ENCODE measurements at places on chromosomes 5 and 9. TPM values are rescaled to one million over a fixed set of nuclear protein-coding genes. Genes with fewer than 3 reads are reported as not detected.

GABBR2 gene
- total RNA-seq: 0.14 TPM

FOXD4L6 gene
- 0.09 TPM for total RNA-seq

C5orf46 gene
- total RNA-seq: 0.14 TPM

NRG2 gene
- 0.38 TPM for total RNA-seq

OR1Q1 gene
- total RNA-seq: not detected

TMEFF1 gene
- 1.4 TPM for total RNA-seq

TRAF1 gene
- total RNA-seq: 21.7 TPM

FBLL1 gene
- total RNA-seq: 0.14 TPM

ADAMTSL2 gene
- total RNA-seq: 1.7 TPM

ADGRV1 gene
- total RNA-seq: 2.2 TPM

DND1 gene
- total RNA-seq: 0.52 TPM

PCDHB8 gene
- 0.05 TPM for total RNA-seq

IL13 gene
- total RNA-seq: 0.42 TPM

DNA sequence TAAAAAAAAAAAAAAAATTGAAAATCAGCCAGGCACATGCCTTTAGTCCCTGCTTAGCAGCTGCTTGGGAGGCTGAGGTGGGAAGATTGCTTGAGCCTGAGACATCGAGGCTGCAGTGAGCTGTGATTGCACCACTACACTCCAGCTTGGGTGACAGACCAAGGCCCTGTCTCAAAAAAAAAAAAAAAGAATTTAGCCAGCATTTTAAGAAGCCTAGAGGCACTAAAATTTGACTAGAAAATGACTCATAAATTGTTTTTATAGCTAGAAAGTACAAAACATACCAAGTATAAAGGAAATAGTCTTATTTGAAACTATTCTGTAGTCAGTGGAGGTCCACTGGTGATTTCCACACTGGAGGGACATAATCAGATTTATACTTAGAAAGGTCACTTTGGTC, 17.5 kb downstream of the LRRC70 start:
- H3K4me1 ChIP-seq: no peaks in the 10 kb centered on the region
- H3K36me3 ChIP-seq: no peaks in the 10 kb centered on the region
- H3K27ac ChIP-seq: no peak overlapping the region

DNA sequence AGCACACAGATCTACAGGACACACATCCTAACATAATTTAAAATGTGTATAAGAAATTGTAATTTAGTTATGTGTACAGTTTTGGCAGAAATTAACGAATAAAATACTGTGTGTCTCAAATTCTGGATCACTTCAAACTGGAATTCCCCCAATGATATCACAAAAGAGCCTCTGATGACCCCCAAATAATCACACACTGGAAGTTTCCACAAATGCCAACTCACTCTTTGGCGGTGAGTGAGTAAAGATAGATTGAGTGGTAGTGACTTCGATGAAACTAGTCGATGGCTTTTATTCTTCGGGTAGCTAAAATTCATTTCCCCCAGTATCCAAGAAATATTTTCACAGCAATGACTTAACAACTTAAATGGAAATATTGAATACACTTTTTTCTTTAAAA, 2.2 kb downstream of the ZNF366 start:
- H3K27ac ChIP-seq: no peak overlapping the region
- no peak overlapping the region for H3K4me3 ChIP-seq
- DNase-seq: no peak
- H3K4me1 ChIP-seq: peaks cover 3% of the 10 kb centered on the region
- H3K27me3 ChIP-seq: no peaks in the 10 kb centered on the region

DNA sequence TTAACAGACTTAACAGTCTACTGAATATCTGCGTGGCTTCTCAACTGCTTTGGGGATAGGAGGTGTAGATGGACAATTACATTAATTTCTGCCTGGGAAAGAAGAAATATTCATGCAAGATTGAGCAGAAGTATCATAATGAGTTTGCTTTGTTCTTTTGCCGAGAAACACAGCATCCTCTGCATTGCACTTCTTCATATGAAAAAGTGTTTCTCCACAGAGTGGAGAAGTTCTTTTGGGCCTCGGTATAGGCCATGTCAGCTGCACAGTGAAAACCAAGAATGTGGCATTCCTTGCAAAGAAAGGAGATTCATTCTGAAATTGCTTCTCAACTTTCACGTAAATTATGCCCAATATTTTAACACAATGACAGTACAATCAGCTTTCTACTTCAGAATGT, 17.6 kb upstream of the SNX2 start:
- no peaks in the 10 kb centered on the region for H3K36me3 ChIP-seq
- DNase-seq: no peak
- H3K4me3 ChIP-seq: no peak overlapping the region
- H3K4me1 ChIP-seq: no peaks in the 10 kb centered on the region

DNA sequence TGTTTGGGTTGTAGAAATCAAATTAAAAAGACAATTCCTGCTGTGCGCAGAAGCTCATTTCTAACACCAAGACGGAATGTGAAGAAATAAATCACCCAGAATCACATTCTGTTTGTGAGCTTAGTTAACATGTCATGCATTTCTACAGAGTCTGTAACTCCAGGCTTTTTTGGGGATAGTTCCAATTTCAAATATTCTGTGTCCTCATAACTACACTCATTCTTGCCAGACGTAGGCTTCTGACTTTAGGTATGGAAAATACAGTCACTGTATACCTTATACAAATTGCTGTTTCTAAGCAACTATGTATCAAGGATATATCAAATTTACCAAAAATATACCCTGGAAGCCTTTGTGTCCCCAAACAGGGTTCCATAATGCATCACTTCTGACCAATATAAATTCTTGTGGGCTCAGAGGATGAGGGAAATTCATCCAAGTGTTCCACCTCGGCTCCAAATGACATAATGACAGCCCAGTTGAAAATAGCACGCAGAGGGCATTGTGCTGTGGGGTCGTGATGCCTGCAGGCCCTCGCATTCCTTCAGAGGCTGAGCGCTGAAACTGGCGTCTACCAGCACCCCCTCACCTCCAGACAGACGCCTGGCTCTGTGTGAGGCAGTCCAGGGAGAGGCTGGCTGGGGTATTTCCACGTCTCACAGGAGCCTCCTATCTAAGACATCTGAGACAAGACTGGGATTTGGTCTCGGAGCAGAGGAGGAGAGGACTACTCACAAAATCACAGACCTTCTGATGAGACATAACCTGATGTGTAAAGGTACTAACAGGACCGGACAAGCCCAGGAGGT, 79.8 kb downstream of the KLF4 start:
- no peak for DNase-seq
- no peaks in the 10 kb centered on the region for H3K27me3 ChIP-seq
- H3K27ac ChIP-seq: no peak overlapping the region
- no peaks in the 10 kb centered on the region for H3K36me3 ChIP-seq
- no peaks in the 10 kb centered on the region for H3K4me1 ChIP-seq

DNA sequence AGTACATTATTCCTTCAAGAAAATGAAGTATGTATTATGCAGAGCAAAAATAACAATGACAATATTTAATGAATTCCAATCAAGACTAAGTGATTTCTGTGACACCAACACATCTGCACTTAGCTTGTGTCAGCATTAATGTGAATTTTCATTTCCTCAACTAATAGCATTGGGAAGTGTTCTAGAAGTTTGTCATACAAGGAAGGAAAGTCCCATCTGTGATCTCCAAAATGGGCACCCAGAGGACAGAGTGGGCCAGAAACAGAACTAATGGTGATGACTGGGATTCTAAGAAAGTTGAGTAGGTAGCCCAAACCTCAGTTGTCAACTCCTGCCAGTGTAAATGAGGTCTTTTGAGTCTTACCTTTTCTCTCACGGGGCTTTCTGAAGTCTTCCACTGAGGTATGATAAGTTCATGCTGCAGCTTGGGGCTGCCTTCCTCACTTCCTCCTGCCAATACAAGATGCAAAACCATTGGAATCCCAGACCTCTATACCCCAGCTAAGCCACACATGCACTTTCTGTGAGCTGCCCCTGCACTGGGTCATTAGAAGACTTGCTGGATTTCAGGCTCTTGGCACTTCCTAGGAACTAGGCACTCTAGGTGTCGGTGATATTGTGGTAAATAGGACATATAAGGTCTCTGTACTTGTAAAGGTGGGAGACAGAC, 4.9 kb downstream of the ADAM19 start:
- DNase-seq: no peak
- H3K4me1 ChIP-seq: peaks cover 31% of the 10 kb centered on the region
- H3K27me3 ChIP-seq: peaks cover 22% of the 10 kb centered on the region
- no peaks in the 10 kb centered on the region for H3K36me3 ChIP-seq
- no peak overlapping the region for H3K27ac ChIP-seq
- no peak overlapping the region for H3K4me3 ChIP-seq

DNA sequence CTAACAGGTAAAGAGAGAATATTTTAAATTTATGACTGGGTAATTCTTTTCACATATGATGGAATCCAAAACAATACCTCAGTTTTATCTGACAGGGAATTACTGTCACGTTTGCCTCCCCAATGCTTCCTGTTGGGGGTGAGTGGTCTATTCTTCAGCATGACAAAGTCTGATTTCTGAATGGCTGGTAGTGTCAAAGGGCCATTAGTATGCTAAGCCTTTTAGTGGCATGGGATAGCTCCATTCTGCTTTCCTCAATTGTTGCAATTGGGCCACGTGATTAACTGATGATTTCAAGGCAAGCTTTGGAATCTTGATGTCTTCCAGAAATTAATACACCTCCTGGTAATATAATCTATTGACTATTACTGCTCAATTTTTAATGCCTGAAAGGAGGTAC, 14.7 kb upstream of the NDUFS4 start:
- H3K36me3 ChIP-seq: no peaks in the 10 kb centered on the region
- no peaks in the 10 kb centered on the region for H3K27me3 ChIP-seq
- no peak for DNase-seq
- H3K4me3 ChIP-seq: no peak overlapping the region
- H3K4me1 ChIP-seq: no peaks in the 10 kb centered on the region
- no peak overlapping the region for H3K27ac ChIP-seq

- no peaks in the 10 kb centered on the region for H3K4me1 ChIP-seq
- H3K27me3 ChIP-seq: no peaks in the 10 kb centered on the region
- H3K4me3 ChIP-seq: no peak overlapping the region
- H3K27ac ChIP-seq: no peak overlapping the region
- DNase-seq: no peak
- H3K36me3 ChIP-seq: no peaks in the 10 kb centered on the region
These were observed 409.9 kb downstream of the BRINP1 start for GRCh38 chr9:118959366-118959765.

DNA sequence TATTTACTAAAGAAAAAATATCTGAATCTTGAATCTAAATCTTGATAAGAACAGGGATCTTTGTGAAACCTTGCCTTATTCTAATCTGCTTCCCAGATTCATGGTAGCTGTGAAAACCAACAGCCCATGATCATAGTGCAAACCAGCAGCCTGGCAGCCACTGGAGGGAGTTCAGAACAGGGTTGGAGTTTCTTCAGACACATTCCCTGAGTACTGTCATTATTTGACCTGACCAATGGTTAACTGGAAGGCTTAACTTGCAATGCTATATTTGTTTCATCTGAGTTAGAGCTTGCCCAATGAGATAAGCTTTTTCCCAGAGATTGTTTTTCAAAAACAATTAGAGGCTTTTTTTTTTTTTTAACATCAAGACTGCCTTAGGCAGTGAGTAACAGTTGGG, 47.8 kb downstream of the LOX start:
- no peaks in the 10 kb centered on the region for H3K36me3 ChIP-seq
- no peak overlapping the region for H3K4me3 ChIP-seq
- no peak overlapping the region for H3K27ac ChIP-seq
- no peaks in the 10 kb centered on the region for H3K4me1 ChIP-seq
- H3K27me3 ChIP-seq: no peaks in the 10 kb centered on the region
- no peak for DNase-seq

DNA sequence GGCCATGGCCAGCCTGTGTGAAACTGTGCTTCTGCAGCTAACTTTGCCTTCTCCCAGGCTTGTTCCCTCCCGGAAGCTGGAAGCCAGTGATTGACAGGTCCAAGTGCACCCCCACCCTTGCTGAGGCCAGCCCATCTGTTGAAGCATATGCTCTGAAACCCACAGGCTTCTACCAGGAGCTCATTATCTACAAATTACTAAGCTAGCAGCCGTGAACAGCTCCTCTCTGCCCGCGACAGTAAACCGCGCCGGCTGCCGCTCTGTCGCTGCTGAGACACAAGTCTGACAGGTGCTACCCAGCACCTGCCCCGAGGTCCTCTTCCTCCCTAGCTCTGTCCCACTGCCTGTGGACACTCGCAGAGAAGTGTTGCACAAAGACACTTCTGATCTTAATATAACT, 490.9 kb downstream of the GADD45G start:
- no peak overlapping the region for H3K27ac ChIP-seq
- no peak overlapping the region for H3K4me3 ChIP-seq
- no peaks in the 10 kb centered on the region for H3K36me3 ChIP-seq
- no peaks in the 10 kb centered on the region for H3K4me1 ChIP-seq
- peaks cover 58% of the 10 kb centered on the region for H3K27me3 ChIP-seq

DNA sequence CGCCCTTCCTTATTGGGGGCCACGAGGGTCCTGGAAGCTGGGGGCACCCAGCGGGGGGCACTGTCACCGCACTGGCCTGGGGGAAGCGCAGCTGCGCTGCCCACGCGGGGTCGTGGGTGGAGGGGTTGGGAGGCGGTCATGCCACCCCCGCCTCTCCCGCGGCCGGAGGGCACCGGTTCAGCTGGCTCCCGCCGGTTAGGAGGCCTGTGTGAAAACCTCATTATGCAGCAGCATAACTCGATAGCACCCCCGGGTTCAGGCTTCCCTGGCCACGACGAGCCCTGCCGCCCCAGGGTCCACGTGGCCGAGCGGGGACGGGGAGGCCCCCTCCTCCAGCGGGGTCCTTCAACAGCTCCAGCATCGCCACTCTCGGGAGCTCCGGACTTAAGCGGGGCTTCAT, 91.2 kb upstream of the ERCC6L2 start:
- no peak for DNase-seq
- H3K27me3 ChIP-seq: no peaks in the 10 kb centered on the region
- no peak overlapping the region for H3K4me3 ChIP-seq
- no peaks in the 10 kb centered on the region for H3K4me1 ChIP-seq

GRCh38 chr9:21943464-21943863, 50.7 kb downstream of the CDKN2A start:
- DNase-seq: no peak
- H3K4me3 ChIP-seq: no peak overlapping the region
- H3K4me1 ChIP-seq: no peaks in the 10 kb centered on the region
- no peaks in the 10 kb centered on the region for H3K27me3 ChIP-seq
- H3K36me3 ChIP-seq: no peaks in the 10 kb centered on the region
- H3K27ac ChIP-seq: no peak overlapping the region

DNA sequence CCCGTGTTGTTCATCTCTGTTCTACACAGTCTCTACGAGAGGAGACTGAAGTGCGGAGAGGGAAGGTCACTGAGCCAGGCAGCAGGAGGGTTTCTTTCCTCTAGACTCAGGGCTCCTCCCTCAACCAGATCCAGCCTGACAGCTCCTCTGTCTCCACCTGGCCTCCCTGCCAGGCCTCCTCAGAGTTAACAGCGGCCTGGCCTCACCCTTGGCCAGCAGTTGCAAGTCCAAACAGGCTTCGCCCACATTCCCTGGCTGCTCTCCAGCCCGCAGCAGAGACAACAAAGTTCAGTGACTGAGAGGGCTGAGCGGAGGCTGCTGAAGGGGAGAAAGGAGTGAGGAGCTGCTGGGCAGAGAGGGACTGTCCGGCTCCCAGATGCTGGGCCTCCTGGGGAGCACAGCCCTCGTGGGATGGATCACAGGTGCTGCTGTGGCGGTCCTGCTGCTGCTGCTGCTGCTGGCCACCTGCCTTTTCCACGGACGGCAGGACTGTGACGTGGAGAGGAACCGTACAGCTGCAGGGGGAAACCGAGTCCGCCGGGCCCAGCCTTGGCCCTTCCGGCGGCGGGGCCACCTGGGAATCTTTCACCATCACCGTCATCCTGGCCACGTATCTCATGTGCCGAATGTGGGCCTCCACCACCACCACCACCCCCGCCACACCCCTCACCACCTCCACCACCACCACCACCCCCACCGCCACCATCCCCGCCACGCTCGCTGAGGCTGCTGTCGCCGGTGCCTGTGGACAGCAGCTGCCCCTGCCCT, at the start of gene HRCT1:
Gene HRCT1, plus strand, starts transcription at position 291 of the 768 bp plus-strand sequence. Its CDS starts 86 bp downstream, at position 377.
- H3K4me1 ChIP-seq: peaks cover 70% of the 10 kb centered on the region
- no peak within 1 kb of the TSS for H3K27ac ChIP-seq
- H3K36me3 ChIP-seq: no peaks in the 10 kb centered on the region
- DNase-seq: no peak
- H3K27me3 ChIP-seq: no peaks in the 10 kb centered on the region
